ENCODE measurements at places on chromosomes 4 and X.

GRCh38 chr4:16505726-16506125 lies 279.5 kb upstream of the TAPT1 start:
- DNase-seq = no peak

DNA sequence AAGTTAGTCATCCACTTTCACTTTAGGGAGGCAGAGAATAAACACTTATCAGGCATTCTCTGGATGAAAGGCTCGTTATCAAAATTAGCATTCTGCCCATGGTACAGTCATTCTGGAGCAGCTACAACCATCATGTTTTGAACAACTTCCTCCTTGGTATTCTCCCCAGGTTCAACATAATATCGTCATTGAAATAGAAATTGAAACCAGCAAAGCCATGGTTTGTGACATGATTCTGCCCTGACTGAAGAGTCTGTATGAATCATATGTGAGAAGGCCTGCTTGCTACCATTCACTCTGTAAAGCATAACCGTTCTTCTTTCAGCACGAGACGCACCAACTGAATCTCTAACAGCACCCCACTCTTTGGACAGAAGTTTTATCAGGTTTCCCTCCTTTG lies 127.5 kb upstream of the RADX start:
- DNase-seq = peak; percentile 35

- DNase-seq = no peak
These were observed 25.6 kb downstream of the PPP2R2C start for GRCh38 chr4:6446538-6447451.

- DNase-seq = no peak
These were observed 469.4 kb downstream of the CFAP47 start for GRCh38 chrX:36388901-36389300.

- DNase-seq = no peak
These were observed 70.6 kb downstream of the ATP11C start for GRCh38 chrX:139862208-139862607.

GRCh38 chr4:139919521-139919920 lies 234.5 kb downstream of the MAML3 start:
- no peak for DNase-seq
